ENCODE measurements at places on chromosomes 5 and 9.
A peak's percentile ranks its signal among the peaks of the same experiment; 100 is the strongest.

DNA sequence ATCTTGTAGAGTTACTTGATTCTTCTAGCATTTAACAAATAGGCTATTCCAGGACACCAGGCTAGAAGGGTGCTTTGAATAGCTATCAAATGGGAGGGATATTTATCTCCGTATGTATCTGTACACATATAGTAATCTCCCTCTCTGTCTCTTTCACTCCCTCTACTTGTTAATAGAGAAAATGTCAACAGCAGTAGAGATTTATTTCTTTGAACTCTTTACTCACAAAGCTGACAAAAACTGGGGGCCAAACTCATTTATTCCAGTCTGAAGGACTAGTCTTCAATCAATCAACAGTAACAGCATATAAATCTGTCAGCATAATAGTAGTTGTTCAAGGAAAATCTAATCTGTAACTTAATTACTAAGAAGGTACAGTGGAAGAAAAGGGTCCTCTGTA, 78.2 kb upstream of the FER start:
- no peak for DNase-seq

- no peak for DNase-seq
These were observed 163.2 kb downstream of the UNC13B start for GRCh38 chr9:35324966-35325365.

DNA sequence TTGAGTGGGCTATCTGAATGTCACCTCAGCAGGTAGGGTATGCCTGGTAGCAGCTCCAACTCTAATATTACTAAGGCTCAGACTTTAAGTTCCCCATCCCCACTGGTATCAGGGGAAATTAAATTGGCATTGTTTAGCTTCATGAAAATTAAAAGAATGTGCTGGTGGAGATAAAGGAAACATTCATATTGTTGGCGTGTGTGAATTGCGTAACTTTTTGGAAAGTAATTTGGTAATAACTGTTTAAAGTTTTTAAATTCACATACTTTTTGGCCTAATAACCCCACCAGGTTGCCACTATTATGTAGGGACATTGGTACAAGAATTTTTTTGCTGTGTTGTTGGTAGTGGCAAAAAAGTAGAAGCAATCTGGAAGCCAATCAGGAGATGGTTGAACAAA, 29.4 kb downstream of the TNPO1 start:
- DNase-seq: no peak

DNA sequence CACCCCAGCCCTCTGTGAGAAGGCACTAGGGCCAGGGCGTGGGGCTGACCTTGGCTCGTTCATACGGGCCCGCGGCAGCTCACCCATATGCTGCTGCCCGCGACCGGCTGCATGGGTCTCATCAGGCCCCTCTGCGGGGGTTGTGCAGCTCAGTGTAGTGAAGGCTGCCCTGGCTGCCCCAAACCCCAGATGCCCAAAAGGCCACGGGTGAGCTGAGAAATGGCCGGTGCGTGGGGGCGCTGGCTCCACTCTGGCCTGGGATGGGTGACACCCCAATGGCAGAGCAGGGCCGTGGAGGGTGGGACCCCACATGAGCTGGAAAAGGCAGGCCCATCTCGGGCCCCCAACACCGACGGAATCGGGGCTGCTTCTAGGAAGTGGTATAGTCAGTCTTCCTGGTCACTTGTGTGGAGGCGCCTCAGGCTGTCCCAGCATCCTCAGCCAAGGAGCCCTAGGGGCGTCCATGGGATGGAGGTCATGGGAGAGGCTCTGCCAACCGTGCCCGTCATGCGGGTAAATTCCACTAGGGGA, 19.4 kb upstream of the LRRC14B start:
- DNase-seq: no peak

- peak; percentile 96 for DNase-seq
These were observed 214.7 kb downstream of the GAS1 start for GRCh38 chr9:86732514-86733171.

DNA sequence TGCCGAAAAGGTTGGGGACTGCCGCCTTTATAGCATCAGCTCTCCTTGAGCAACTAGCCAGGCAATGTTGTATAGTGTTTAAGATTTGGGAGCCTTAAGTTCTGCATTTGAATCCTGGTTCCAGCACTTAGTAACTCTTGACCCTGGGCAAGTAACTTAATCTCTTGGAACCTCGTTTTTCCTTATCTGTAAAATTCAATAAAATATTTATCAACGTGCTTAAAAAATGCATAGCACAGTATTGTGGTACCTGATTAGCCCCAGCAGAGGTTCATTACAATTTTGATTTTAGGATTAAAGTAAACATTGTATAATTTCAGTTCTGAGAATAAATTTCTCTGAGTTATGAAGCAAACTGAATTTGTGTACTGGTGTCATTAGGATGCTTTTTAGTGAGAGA, 66.4 kb downstream of the ZSWIM6 start:
- DNase-seq: no peak

GRCh38 chr9:78811622-78812276, 514.8 kb downstream of the PSAT1 start:
- peak; percentile 41 for DNase-seq

GRCh38 chr9:97848480-97849237, 4.4 kb upstream of the FOXE1 start:
- no peak for DNase-seq

GRCh38 chr9:76198336-76198735, 195.9 kb downstream of the RFK start:
- no peak for DNase-seq

GRCh38 chr9:93099551-93100275, 3.7 kb downstream of the CARD19 start:
- no peak for DNase-seq

All from epithelial cell of esophagus (primary cell).